Mesangial cell (primary cell): ENCODE measurements at places on chromosomes 3 and 15. TPM values are rescaled to one million over a fixed set of nuclear protein-coding genes. Genes with fewer than 3 reads are reported as not detected.

Gene CLDN1
- total RNA-seq = 84.9 and 98.0 TPM in 2 replicates

Gene HTR3E
- total RNA-seq = not detected in 2 replicates

Gene IL20RB
- 0.33 and 0.63 TPM in 2 replicates for total RNA-seq

Gene STRA6
- total RNA-seq = 2.0 and 20.2 TPM in 2 replicates

Gene RTP3
- not detected in 2 replicates for total RNA-seq

Gene OSBPL10
- 30.0 and 59.3 TPM in 2 replicates for total RNA-seq

Gene ERICH6
- not detected in 2 replicates for total RNA-seq
